ENCODE measurements at places on chromosomes 3 and 15.
A peak's percentile ranks its signal among the peaks of the same experiment; 100 is the strongest.

GRCh38 chr3:26960382-26960781 is 337.8 kb downstream of the LRRC3B start:
- no peak for DNase-seq

GRCh38 chr3:113094337-113095221 is 103.8 kb downstream of the GTPBP8 start:
- no peak for DNase-seq

- no peak for DNase-seq
These were observed 131.6 kb upstream of the NECTIN3 start for GRCh38 chr3:110940055-110940454.

DNA sequence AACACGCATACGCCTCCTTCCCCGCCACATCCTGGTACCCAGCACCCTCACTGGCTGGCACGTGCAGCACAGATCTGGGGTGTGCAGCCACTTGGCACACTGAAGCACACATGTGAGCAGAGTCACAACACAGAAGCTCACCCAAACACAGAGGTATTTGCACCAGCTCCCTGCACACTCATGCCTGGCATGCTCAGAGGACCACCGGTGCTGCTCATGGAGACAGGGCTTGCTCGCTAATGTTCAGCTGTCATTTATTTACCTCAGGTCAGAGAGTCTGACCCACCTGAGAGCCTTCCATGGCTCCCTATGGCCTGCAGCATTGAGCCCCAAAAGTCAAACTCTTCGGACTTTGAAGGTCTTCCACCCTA is 70.4 kb downstream of the ADAMTS7 start:
- DNase-seq = no peak

- no peak for DNase-seq
These were observed 36.1 kb upstream of the PLSCR5 start for GRCh38 chr3:146640955-146641867.

DNA sequence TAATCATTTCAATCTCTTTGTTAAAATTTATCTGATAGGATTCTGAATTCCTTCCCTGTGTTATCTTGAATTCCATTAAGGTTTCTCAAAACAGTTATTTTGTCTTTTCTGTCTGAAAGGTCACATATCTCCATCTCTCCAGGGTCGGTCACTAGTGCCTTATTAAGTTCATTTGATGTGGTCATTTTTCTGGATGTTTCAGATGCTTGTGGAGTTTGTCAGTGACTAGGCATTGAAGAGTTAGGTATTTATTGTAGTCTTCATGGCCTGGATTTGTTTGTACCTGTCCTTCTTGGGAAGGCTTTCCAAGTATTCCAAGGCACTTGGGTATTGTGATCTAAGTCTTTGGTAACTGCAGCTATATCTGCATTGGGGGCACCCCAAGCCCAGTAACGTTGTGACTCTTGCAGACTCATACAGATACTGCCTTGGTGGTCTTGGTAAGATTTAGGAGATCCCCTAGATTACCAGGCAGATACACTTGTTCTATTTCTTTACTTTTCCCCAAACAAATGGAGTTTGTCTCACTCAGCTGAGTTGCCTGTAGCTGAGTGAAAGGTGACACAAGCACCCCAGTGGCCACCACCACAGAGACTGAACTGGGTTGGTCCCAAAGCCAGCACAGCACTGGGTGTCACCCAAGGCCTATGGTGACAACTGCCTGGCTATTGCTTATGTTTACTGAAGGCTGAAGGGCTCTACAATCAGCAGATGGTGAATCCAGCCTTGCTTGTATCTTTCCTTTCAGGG is 18.9 kb upstream of the SLC27A2 start:
- no peak for DNase-seq

GRCh38 chr3:197024881-197025735 is 4.5 kb downstream of the MELTF start:
- no peak for DNase-seq

DNA sequence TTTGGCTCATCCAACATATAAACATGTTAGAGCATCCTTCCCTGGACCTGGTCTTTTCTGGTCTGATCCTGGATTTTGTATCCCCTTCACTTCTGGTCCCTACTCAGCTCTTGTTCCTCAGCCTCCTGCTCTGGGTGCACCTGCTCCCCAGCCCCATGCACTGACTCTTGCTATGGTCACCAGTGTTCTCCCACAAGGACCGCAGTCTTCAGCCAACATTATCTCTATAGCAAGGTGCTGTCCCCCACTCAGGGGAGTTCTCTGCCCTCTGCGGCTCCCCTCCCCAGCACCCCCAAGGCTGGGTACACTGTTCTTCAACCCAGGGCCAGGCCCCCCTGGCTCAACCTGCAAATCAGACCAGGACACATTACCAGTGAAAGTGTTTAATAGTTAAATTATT is 80.2 kb downstream of the SEC22A start:
- no peak for DNase-seq

DNA sequence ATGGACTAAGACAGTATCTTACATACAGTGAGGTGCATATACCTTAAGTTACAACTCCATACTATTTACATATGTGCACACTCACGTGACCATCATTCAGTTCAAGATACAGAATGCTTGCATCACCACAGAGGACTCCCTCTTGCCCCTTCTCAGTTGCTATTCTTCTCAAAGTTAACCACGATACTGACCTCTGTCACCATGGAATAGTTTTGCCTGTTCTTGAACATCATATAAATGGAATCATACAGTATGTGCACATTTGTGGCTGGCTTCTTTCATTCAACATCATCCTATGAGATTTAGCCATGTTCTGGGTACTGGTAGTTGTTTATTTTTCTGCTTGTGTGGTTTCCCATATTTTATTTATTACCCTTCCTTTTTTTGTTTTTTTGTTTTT is 10.4 kb upstream of the ZSCAN2 start:
- DNase-seq = no peak

GRCh38 chr15:41746802-41747201 is 27.5 kb upstream of the MAPKBP1 start:
- DNase-seq = no peak

DNA sequence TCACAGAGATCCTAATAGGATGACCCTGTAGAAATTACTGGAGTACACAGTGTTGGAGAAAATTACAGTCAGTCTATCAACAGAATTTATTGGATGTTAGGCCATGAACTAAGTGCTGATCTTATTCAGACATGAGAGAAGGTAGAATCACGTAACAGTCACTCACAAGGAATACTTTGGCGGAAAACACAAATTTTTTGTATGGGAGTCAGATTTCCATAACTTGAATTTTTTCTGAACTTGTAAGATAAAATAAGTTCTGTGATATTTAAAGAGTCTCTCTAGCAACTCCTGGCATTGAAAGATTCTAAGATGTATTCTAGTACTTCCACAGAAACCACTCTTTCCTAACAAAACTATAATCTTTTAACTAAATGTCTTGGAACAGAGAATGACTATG is 178.8 kb upstream of the MME start:
- no peak for DNase-seq

- DNase-seq = no peak
These were observed 515.5 kb downstream of the CADM2 start for GRCh38 chr3:85474241-85474640.

DNA sequence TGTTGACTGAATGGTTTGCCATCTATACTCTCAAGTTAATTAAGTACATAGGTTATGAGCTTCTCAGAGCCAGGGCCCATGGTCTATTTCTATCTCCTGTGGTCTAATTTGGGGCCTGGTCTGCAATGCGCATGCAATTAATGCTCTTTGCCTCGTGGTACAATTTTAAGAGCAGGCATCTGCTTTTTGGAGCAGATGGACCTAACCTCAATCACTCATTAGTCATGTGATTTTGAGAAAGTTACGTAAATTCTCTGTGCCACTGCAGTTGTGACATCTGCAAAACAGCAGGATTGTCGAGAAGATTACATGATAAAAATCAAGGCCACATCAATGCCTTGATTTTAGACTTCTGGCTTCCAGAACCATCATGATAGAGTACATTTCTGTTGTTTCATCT is 543.7 kb upstream of the ADAMTS9 start:
- DNase-seq = no peak

- DNase-seq = no peak
These were observed 66.5 kb upstream of the EIF1B start for GRCh38 chr3:40243056-40243455.

- DNase-seq = no peak
These were observed 220.8 kb downstream of the MTHFS start for GRCh38 chr15:79675982-79676381.

DNA sequence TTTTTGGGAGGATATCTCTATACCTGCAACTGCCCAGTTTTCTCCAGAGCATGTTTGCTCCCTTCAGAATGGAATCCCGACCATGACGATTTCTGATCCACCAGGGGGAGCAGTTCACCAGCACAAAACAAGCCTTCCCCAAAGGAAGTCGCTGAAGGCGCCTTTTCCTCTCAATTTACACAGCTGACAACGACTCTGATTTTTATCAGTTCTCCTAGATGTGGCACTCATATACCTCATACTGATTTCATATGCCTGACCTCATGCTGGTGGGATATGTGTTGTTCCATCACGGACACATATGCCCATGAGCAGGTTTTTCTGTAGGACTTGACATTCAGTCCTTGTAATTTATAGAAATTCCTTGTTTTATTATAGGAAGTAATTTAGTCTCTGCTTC is 1028.2 kb downstream of the MCTP2 start:
- DNase-seq = peak; percentile 4

- DNase-seq = no peak
These were observed 6.9 kb downstream of the CP start for GRCh38 chr3:149214702-149215101.

DNA sequence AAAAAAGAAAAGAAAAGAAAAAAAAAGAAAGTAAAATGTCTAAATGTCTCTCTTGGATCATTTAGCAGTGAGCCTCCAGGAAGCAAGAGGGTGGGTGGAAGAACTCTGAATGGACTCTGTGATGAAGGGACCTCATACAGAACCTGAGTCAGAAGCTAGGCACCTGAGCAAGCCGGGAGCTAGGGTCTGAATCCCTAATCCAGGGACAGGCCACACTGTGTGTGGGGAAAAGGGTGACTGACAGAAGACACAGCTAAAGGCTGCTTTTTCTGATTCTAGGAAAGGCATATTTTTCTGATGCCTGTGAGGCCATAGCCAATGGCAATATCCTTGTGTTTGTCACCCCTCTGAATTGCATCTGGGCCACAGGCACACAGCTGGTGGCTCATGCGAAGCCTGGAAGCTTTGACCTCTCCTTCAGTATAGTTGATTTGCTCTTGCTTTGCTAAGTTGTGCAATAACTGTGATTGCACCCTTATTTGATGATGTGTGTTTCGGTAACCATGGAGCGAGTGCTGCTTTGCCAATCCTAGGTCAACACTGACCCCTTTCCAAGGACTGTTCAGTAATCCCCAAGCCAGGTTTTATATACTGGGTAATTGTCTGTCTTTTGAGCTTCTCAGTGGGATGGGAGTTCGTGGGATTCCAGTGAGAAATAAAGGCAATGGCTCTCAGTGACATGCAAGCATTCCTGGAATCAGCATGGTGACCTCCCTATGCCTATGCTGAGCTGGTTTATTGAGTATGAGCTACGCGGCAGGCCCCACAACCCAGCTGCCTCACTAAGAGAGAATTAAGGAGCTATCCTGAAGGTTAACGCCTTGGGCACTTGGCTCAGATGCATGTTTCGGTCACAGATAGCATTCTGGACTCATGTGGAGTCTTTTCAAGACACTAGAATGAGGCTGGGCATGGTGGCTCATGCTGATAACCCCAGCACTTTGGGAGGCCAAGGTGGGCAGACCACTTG is 49.0 kb upstream of the OSBPL11 start:
- DNase-seq = no peak

- DNase-seq = no peak
These were observed 35.3 kb upstream of the SNRPN start for GRCh38 chr15:24919446-24919845.

- no peak for DNase-seq
These were observed 196.7 kb downstream of the ISL2 start for GRCh38 chr15:76533060-76533820.

GRCh38 chr3:169811631-169812331 is 889 bp upstream of the LRRIQ4 start:
- no peak for DNase-seq

DNA sequence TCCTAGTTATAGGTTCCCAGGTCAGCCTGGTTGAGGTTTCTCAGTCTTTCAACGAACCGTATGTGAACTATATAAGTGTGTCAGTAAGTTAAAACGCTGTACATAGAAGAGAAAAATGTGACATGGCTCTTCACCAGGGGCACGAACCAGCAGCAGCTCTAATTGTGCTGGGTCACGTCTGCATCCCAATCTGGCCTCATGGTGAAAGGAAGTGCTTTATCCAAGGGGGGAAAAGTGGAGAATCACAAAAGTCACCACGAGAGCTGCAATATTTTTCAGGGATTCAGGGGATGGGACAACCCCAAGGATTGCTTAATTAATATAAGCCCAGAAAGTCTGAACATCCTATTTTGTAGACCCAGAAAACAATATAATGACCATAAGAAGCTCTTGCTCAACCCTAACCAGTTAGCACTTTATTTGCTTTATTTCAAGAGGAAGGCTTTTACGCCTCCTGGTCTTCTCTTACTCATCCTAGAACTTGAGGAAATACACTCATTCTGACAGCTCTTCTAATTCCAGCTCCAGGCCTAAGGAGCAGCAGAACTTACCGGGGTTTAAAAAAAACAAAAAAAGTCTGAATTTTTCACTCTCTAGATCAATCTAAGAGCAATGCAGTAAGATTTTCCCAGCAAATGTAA is 16.5 kb downstream of the ANXA2 start:
- no peak for DNase-seq

DNA sequence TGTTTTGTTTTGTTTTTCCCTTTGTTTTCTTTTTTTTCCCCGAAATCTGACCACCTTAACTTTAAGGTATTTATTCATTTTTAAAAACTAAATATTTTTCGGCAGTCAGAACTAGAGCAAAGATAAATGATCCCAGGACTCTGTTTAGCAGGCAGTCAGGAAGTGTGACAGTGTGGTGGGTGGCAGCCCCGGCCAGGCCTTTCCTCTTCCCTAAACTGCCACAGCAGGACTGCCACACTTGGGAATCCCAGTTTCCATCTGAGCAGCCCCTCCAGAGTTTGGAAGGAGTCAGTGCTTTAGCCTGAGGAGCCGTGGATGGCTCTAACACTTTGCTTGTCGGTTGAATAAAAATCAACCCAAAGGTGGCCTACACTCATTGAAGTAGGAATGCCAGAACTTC is 6.9 kb downstream of the CCRL2 start:
- no peak for DNase-seq

DNA sequence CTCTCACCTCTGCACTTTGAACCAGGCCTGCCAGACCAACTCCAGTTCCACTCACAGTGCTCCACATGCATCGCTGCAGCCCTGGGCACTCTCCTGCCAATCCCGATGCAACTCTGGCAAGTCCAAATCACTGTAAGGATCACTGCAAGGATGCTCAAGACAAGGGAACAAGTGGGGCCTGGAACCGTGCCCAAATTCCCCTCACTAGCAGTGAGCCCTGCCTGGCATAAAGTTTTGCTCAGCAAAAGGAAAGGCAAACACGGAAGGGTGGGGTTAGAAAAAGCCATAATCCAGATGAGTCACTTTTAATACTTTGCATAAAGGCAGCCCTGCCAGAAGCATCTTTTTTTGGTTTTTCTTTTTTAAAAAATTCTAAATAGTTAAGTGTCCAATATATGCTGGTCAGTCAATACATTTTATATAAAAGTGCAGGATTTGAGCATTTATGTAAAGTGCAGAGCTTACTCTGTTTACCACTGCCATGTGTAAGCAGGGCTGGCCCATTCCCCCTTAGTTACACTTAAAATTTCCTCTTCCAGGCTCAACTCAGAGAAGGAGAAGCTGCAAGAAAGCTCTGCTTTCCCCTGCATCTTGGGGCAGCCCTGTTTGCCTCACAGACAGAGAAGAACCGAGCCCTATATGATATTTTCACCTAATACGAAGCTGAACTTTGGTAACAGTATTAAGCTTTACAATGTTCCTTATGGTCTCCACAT is 102.2 kb downstream of the CD47 start:
- peak; percentile 29 for DNase-seq

- DNase-seq = no peak
These were observed 10.2 kb downstream of the RFTN1 start for GRCh38 chr3:16503191-16503776.

All from activated effector memory CD4-positive, alpha-beta T cell treated with Interleukin-2 at 50 U/mL for 16 hours (primary cell).